Camera-type eye (tissue), 1 donor: ENCODE measurements at places on chromosomes 5 and 9. TPM values are rescaled to one million over a fixed set of nuclear protein-coding genes. Genes with fewer than 3 reads are reported as not detected.

Gene PCDHAC2
- total RNA-seq: 39.0 TPM

Gene PDLIM4
- total RNA-seq: 15.4 TPM

Gene STING1
- 20.9 TPM for total RNA-seq

Gene DMRT1
- not detected for total RNA-seq

Gene RNF224
- not detected for total RNA-seq

Gene TAF1L
- total RNA-seq: not detected

Gene IL7R
- 0.82 TPM for total RNA-seq

Gene SVEP1
- total RNA-seq: 27.3 TPM

Gene CCNO
- 0.27 TPM for total RNA-seq

Gene SNX30
- 29.5 TPM for total RNA-seq

Gene PCDHA1
- total RNA-seq: 0.71 TPM

Gene GCNT4
- total RNA-seq: 0.71 TPM

Gene KCNN2
- total RNA-seq: 7.7 TPM

Gene DAB2IP
- 38.5 TPM for total RNA-seq

Gene ALDH1A1
- total RNA-seq: 131 TPM

Gene HRH2
- 1.8 TPM for total RNA-seq

Gene YTHDC2
- 65.1 TPM for total RNA-seq

Gene ENTREP1
- 16.7 TPM for total RNA-seq

Gene FRMD3
- 32.1 TPM for total RNA-seq

Gene FCHO2
- 47.1 TPM for total RNA-seq

Gene C5orf63
- total RNA-seq: 9.1 TPM

Gene TUSC1
- total RNA-seq: 15.2 TPM

Gene VCAN
- total RNA-seq: 308 TPM

Gene DMXL1
- total RNA-seq: 116 TPM

Gene SYNPO
- 10.1 TPM for total RNA-seq

Gene ALDOB
- total RNA-seq: 0.33 TPM

Gene FEM1C
- 53.1 TPM for total RNA-seq

Gene CFAP90
- 1.6 TPM for total RNA-seq

Gene SLC25A25
- 24.4 TPM for total RNA-seq

Gene SLC4A9
- not detected for total RNA-seq

Gene TCF7
- total RNA-seq: 5.4 TPM

Gene FAM174A
- total RNA-seq: 29.2 TPM

Gene STC2
- 48.9 TPM for total RNA-seq

Gene PCDH1
- 23.0 TPM for total RNA-seq

Gene FOXI1
- not detected for total RNA-seq

Gene DOCK2
- 7.8 TPM for total RNA-seq

Gene SLC24A2
- 12.5 TPM for total RNA-seq
